Thoracic aorta (tissue), 2 donors: ENCODE measurements at places on chromosomes 6 and 20.

- no peak for DNase-seq
Observed at GRCh38 chr6:159902620-159903019, 11.8 kb downstream of the MAS1 start.

DNA sequence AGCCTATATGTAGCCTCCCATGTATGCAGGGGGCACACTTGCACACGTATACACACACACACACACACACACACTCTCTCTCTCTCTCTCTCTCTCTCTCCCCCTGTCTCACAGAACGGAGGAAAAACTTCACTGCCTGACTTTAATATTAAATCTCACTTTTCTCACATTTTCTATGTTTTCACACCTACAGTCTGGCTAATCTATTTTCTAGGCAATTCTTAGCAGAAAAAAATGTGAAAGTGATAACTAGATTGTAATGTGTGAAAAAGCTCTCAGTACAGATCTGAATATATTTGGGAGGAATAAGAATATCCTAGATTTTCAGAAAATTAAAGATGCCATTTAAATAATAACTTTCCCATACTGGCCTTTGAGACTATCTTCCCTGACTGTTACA lies 120.9 kb downstream of the MCHR2 start:
- DNase-seq, result no peak

- no peak for DNase-seq
Observed at GRCh38 chr6:113651120-113651519, 206.0 kb upstream of the MARCKS start.

DNA sequence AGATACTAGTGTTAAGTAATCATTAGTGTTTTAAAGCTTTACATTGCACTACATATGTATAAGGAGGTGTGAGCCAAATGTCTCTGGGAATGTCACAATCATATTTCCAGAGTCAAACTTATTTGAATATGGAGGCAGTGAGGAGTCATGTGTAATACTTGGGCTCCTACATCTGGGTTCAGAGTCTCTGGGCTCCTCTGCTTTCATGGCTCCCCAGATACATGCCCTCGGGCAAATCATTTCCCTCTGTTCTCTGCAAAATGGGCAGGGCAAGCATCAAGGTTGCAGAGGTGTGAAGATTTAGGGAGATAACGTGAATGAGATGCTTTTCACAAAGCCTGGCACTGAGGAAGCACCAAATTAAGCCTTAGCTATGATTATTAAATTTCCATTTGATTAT lies 138.3 kb upstream of the SGK1 start:
- DNase-seq, result no peak

DNA sequence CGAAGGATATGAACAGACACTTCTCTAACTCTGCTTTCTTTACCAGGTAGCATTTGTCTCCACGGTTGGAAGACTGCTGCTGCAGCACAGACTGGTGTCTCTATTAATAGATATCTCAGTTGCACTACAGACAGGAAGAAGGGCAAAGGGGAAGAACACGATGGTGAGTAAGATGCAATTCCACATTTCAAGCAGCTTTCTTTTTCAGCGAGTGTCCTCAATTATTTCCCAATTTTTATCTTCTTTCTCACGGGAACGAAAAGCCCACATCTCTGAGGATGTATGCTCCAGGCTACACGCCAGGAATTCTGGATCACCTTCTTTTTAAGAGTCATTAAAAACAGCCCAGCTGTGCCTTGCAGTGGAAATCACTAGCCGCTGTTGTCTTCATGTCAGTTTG lies 311.6 kb upstream of the ECI2 start:
- no peak for DNase-seq

GRCh38 chr6:160995271-160995670 lies 3.7 kb downstream of the MAP3K4 start:
- no peak for DNase-seq
